ENCODE measurements at places on chromosomes 2 and 18.

- no peak for DNase-seq
Measured at GRCh38 chr18:12597760-12598159, 60.1 kb downstream of the SPIRE1 start.

DNA sequence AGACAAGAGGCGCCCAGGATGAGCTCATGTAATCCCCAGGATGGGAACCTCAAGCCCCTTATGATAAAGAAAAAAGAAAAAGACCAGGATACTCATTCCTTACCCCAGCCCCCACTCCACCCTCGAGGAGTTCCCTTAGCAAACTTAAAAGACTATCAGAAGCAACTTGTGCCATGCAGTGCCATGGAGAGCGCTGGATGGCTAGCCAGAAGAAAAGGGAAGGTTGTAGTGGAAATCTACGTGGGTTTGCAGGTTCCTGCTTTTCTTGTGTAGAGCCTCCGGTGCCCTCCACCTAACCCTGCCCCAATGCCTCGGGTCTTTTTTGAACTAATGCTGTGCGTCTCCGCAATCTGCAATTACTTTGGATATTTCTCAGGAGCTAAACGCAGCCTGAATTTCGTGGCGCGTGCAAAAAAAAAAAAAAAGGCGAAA, 16.2 kb upstream of the BCL11A start:
- no peak for DNase-seq

GRCh38 chr18:32776561-32776960, 3.7 kb upstream of the KLHL14 start:
- DNase-seq: no peak

GRCh38 chr2:165777522-165778186, 16.4 kb downstream of the GALNT3 start:
- DNase-seq: no peak

- no peak for DNase-seq
Measured at GRCh38 chr2:3051266-3051665, 326.4 kb downstream of the EIPR1 start.

GRCh38 chr2:239608260-239608659, 207.4 kb upstream of the HDAC4 start:
- DNase-seq: no peak

- DNase-seq: no peak
Measured at GRCh38 chr2:55391615-55392242, 27.9 kb downstream of the CCDC88A start.

DNA sequence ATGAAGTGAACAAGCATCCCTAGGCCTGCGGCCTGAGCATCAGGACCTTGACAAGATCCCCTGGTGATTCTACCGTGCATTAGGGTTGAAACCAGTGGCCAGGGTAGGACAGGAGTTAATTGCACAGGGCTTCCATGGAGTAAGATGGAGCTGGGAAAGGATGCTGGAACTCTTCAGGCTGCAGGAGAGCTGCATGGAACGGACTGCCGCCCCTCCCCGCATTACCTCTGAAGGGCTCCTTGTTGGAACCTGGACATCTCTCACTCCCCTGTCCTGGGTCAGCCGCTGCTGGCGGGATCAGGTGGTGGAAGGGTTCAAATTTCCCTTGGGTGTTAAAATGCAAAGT, 156.6 kb upstream of the ID2 start:
- DNase-seq: no peak

- no peak for DNase-seq
Measured at GRCh38 chr2:112077814-112078213, 22.7 kb downstream of the TMEM87B start.

GRCh38 chr18:2914185-2914880, 67.5 kb downstream of the EMILIN2 start:
- DNase-seq: no peak

- DNase-seq: no peak
Measured at GRCh38 chr2:37920570-37920969, 4.5 kb upstream of the RMDN2 start.

DNA sequence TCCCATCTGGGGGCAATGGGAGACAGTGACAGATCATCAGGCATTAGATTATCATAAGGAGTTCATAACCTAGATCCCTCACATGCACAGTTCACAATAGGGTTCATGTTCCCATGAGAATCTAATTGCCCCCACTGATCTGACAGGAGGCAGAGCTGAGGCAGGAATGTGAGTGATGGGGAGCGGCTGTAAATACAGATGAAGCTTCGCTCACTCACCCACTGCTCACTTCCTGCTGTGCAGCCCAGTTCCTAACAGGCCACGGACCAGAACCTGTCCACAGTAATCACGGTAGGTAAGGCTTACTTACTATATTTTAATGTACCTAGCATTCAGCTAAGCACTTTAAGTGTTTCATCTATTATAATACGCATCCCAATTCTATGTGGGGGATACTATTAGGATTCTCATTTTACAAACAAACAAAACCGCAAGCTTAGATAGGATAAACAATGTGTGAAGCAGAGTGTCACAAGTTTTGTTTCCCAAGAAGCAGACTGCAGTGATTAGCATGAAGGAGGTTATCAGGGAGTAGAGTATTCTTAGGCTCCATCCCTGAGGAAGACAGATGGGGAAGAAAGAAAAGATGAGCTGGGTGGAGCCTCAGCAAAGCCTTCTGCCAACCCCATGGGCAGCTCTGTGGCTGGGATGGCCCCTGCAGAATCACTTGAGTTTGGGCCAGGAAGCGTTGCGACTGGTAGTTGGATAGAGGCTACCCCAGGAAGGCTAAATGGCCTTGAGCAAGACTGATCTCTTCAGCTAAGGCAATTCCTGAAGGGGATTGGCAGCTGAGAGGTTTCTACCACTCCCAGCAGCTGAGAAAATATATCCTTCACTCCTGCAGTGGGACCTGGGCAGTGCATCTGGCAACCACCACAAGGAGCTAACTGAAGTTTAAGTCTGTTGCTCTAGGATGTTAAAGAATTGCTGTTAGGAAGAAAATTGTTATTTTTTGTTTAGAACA, 133.1 kb downstream of the MREG start:
- no peak for DNase-seq
